CD4-positive, alpha-beta T cell treated with Interleukin-17A for 4 hours (primary cell): ENCODE measurements at places on chromosomes 5 and 9.

DNA sequence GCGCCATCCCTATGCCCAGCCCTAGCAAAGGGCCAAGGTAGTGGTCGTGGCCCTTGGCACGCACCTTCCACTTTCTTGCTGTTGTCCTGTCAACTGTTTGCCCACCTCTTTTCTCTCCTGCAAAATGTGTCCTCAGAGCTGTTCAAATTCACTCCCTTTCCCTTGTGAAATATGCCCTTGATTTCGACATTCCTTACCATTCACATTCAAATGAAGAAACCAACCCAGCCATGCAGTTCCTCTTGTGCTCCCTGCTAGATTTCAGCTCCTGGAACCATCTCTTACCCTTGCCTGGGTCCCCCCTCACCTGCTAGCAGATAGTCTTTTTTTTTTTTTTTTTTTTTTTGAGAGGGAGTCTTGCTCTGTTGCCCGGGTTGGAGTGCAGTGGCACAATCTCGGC, 19.6 kb upstream of the HRH2 start:
- DNase-seq, result no peak

DNA sequence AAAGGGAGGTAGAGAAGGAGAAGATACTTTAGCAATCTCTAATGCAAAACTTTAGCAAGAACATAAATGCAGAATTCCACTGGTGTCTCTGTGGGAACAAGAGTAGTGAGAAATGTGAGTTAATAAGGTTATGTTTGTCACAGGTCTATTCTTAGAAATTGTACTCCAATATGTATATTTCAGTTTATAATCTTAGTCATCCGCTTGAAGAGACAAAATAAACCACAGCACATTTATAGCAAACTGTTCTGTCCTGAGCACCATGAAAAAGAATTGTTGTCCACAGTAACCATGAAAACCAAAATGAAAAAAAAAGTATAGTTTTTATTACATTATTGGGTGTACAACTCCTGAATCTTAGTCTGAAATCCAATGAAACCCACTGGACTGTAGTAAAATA, 93.6 kb upstream of the TSLP start:
- no peak for DNase-seq

- no peak for DNase-seq
Measured at GRCh38 chr9:121598167-121598964, 53.1 kb upstream of the DAB2IP start.

DNA sequence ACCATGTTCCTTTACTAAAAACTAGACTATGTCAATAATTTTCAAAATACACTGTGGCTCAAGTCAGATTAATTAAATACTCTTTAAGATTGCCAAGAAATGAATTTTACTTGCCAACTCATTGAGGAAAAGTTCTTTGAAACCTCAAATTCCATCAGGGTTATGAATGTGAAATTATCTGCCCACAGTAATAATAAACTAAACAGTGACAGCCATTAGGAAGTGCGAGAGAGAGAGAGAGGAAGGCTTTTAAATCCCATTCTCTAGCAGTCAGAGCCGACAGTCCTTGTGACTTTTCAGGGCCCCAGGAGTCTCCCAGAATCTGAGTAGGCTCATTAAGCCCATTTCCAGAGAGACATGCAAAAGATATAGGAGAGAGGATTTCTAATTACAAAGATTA, 236.1 kb downstream of the MARCHF11 start:
- DNase-seq, result no peak

DNA sequence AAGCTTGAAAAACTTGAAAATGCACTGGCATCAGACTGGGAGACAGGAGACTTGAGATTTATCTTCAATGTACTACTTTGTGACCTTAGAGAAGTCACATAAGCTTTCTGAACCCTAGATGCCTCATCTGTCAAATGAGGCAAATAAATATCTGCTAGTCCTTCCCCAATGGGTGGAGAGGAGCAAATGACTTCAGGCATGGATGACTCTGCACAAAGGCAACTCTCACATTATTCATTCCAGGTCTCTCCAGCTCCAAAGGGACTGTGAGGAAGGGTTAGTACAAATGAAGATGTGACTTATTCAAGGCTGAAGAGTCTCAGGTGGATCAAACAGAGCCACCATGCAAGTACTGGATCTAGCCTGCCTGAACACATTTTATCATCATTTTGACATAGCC, 228.7 kb downstream of the SLIT3 start:
- no peak for DNase-seq

- DNase-seq, result no peak
Measured at GRCh38 chr5:179113945-179114641, 53.9 kb downstream of the ZNF354C start.

DNA sequence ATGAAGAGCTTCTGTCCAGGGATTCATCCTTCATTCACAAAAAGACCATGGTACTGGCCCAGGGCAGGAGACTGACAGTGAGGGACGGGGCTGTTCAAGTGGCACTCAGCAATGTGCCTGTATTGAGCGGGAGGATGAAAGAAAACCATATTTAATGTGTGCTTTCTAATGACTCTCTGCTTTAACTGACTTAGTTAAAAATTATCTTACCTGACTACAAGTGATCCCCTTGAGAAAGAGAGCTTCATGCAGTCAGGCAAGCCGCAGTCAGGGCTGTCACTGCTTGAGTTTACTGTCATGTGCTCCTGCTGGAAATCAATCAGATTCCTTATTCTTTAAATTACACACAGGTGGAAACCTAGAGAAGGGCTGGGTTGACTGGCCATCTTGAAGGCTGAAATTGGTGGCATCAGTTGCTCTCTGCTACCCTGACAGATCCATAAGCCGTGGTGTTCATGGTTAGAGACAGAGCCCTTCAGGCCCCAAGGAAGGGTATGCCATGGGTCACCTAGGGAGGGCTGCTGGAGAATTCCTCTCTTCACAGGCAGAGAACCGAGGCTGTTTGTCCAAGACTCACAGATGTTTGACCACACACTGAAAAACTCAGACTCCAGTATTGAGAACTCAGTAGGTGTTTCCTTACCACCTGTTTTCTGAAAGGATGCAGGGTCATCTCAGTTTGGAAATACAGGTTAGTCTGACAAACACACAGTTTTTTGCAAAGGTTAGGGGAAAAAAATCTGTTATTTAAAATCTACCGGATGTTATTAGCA, 70.9 kb downstream of the TRIO start:
- no peak for DNase-seq

- no peak for DNase-seq
Measured at GRCh38 chr5:111159845-111160244, 64.3 kb upstream of the CAMK4 start.

GRCh38 chr9:92671323-92671722, 1.4 kb upstream of the IPPK start:
- no peak for DNase-seq

GRCh38 chr9:121566481-121567465, 67.1 kb upstream of the GGTA1 start:
- DNase-seq, result no peak

GRCh38 chr5:138752951-138753793, at the start of gene CTNNA1:
Gene CTNNA1, plus strand, starts transcription at chr5:138753425. Its CDS starts 28,500 bp downstream, at chr5:138781925.
- peak; percentile 78 for DNase-seq

DNA sequence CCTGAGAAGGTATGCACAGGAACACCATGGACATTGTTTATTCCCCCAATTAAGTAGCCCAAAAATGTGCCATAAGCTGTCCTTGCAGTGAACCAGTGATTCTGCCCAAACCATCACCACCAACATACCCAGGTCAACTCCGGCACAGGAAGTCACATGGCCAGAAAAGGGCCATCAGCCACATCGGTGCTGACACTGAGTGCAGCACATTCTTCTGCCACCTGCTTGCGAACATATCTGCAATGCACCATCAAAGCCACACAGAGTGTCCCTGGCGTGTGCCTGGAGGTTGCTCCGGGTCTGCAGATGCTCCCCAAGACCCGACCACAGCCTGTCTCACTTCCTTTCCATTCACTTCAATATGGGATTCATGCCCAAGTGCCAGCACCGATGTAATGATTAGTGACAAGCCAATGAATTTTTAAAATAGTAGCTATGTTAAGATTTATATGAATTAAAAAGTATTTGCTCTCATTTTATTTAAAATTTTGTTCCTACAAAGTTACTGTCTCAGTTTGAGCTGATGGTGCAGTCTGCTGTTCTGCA, 37.6 kb downstream of the SYK start:
- DNase-seq, result no peak

- no peak for DNase-seq
Measured at GRCh38 chr5:92605591-92605990, 975.4 kb downstream of the NR2F1-AS1 start.

DNA sequence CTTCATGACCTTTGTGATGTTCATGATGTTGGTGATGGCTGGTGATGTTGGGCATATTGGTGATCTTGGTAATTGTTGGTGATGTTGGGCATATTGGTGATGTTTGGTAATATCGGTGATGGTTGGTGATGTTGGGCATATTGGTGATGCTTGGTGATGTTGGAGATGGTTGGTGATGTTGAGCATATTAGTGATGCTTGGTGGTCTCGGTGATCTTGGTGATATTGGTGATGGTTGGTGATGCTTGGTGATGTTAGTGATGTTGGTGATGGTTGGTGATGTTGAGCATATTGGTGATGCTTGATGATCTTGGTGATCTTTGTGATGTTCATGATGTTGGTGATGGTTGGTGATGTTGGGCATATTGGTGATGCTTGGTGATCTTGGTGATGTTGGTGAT, 73.8 kb downstream of the IRX2 start:
- no peak for DNase-seq

DNA sequence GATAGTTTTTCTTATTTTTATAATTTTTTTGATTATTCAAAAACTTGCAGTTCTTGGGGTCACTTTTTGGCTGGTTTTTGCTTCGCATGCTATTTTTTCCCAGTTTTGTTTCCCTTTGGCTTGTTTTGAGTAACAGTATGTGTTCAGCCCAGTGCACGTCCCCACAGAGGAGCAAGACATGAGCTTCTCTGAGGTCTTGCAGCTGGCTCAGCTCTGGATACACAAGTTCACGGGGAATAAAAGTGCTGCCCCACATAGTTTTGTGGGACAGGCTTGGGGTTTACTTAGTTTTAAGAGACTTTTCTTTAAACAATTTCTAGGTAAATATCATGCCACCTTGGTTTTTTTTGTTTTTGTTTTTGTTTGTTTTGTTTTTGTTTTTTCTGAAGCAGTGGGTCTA, 297.8 kb upstream of the IRX1 start:
- DNase-seq, result no peak

GRCh38 chr5:6731465-6732237, 18.4 kb downstream of the TENT4A start:
- DNase-seq, result no peak

DNA sequence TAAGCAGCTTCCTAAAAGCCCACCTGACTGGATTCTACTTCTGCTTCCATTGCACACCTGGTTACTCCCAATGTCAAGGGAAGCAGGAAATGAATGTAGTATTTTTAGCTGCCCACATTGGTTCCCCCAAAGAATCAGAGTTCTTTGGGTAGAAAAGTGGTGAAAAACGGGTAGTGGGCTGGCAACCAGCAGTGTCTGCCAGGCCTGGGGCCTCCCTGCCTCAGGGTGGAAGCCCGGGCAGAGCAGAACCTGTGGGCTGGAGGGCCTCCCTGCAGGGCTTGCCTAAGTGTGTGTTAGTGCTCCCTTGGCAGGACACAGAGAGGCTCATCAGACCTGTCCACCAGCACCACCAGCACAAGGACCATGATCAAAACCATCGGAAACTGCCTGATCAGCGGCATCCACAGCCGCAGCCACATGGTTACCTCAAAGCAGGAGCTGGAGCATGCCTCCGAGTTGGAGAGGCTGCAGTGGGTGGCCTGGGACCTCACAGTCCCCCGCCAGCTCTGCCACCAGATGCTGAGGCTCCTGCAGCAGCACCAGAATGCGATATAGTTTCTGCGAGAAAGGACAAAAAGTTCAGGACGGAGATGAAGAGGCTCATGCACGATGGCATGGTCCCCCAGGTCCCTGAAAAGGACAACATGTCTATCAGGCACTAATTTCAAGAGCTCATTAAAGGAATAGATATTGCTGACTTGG, 72.2 kb downstream of the PTPDC1 start:
- DNase-seq, result no peak

DNA sequence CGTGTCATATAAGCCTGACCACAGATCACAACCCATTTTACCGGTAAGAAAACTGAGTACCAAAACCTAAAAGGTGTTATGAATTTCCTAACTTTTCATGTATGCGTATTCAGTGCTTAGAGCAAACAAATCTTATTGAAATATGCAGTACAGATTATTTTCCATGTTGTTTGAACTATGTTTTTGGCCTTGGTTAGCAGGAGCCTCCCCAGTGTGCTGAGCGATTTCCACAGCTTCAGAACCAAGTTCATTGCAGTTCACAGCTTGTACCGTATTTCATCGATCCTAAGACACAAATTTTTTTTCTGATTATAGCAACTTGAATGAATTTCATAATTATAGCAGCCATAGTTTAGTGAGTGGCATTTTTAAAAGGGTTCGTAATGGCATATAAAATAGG, 13.7 kb downstream of the ADAMTSL1 start:
- DNase-seq, result no peak

DNA sequence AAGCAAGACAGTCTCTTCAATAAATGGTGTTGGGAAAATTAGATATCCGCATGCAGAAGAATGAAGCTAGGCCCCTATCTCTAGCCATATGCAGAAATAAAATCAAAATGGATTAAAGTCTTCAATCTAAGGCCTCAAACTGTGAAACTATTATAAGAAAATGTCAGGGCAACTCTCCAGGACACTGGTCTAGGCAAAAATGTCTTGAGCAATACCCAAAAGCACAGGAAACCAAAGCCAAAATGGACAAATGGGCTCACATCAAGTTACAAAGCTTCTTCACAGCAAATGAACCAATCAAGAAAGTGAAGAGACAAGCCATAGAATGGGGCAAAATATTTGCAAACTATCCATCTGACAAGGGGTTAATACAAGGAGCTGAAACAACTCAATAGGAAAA, 338.8 kb downstream of the NNT start:
- no peak for DNase-seq

- DNase-seq, result no peak
Measured at GRCh38 chr5:61285531-61285930, 46.5 kb upstream of the ZSWIM6 start.

DNA sequence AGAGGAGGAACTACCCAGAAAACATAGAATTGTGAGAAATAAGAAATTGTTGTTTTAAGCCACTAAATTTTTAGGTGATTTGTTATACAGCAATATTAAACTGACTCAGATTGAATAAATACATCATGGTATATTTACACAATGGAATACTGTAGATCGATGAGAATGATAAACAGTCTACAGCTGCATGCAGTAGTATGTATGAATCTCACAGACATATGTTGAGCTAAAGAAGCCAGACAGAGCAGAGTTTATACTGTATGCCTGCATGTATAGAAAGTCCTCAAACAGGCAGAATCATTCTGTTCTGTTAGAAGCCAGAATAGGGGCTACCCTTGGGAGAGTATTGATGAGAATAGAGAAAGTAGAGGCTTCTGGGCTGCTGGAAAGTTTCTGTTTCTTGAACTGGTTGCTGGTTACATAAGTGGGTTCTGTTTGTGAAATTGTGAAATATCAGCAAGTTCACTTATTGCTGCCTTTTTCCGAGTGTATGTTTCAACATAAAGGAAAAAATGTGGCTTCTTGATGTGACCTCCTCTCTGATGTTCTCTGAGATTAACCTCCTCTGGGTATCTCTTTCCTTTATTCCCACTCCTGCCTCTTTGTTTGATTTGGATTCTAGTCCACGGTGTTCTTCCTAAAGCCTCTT, 9.6 kb downstream of the KIAA1958 start:
- no peak for DNase-seq

- DNase-seq, result no peak
Measured at GRCh38 chr5:127294829-127295228, 4.2 kb downstream of the MEGF10 start.

- DNase-seq, result no peak
Measured at GRCh38 chr9:134789168-134789567, 91.4 kb upstream of the FCN2 start.

- DNase-seq, result no peak
Measured at GRCh38 chr5:149857499-149857898, 87.1 kb downstream of the PDE6A start.
